NCI-H187 (cell line): ENCODE measurements at places on chromosomes 7 and 10.

GRCh38 chr7:3206771-3207191 is 94.3 kb upstream of the SDK1 start:
- no peak for DNase-seq

DNA sequence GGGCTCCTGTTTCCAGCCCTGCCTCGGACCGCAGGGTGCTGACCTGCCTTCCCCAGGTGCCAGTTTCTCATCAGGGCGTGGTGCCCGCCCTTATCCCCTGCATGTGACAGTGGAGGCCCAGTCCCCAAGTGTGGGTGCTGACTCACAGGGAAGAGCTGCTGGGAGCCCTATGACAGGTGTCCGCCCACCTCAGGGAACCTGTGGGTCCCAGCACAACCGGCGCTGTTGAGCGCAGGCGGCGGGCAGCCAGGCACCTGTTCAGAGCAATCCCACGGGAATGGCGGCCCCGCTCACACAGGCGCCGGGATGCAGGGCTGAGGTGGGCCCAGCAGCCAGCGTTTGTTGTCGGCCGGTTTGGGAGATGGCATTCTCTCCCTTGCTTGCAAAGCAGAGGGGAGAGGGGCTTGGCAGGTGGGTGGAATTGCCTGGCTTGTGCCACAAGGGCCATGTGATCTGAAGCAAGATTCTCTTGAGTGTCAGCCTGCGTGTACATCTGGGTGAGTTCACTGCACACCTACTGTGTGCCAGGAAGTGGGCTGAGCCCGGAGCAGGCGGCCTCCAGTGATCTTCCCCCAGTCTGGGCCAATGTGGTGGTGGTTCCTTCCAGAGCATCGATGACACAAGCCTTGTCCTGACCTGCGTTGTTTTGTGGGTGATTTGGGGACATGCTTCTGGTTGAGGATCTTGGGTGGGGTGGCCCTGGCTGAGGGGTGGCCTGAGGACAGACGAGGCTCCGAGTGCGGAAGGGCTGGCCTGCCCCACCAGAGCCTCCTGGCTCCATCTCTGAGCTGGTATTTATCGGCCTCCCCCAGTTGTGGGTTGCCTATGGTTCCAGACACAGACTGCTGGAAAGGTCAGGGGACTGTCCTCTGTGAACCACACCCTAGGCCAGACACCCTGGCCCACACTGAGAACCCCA is 2.4 kb downstream of the PWWP2B start:
- DNase-seq: no peak

GRCh38 chr10:132443605-132443982 is 46.6 kb downstream of the PWWP2B start:
- no peak for DNase-seq

DNA sequence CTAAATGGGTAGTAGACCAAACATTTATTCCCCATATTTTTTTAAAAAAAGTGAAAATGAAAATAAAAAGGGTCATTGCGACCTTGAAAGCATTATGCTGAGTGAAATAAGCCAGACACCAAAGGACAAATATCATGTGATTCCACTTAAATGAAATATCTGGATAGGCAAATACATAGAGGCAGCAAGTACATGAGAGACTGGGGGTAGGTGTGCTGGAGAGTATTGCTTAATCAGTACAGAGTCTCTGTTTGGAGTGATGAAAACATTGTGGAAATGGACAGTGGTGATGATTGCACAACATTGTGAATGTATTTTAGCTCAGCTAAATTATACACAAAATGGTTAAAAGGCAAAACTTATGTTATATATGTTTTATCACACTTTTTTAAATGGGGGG is 169.4 kb downstream of the AKR1D1 start:
- DNase-seq: no peak

DNA sequence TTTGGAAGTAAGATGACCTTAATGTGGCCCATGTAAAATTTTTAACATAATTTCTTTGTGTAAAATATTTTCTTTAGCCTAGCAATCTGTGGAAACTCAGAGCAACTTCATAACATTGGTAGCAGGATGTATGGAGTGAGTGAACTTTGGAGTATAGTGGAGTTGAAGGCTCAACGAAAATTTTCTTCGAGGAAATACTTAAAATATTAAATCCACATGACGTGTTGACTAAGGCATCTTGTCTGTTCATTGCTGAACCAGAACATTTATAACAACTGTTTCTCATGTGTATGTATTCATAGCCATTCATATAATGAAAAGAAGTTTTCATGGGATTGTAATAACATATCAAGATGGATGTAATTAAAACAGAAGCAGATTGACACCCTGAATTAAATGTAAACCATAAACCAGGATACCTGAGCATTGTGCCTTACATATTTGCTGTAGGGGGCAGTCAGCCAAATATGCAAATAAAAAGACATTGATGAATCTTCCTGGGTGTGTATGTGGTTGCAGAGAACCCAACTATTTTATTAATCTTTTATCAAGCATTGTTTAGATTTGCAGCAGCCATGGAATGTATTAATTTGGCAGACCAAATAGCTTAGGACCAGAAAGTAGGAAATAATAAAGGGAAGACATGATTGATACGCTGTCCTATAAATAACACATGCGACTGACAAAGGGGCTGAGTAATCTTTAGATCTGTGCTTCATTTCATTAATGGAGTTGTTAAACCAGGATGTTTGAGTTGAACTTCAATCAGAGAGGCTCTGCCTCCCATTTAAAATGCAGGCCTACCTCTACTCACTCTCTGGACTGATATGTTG is 11.5 kb downstream of the AUTS2 start:
- DNase-seq: no peak

- no peak for DNase-seq
Measured at GRCh38 chr10:12466704-12467305, 117.5 kb downstream of the CAMK1D start.

DNA sequence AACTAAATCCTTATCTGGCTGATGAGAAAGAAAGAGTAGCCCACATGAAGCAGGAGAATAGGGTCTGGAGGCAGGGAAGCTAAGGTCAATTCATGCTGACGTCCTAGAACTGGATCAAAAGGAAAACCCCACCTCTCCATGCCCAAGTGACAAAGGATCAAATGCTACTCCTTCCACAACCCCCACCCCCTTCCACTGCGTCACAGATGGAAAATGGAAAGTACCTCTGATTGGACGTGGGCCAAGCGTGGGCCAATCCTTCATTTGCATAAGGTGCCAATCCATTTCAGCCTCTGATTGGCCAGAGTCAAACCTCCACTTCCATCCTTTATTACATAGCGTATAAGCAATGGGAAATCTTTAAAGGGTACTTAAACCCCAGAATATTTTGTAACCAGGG is 431.3 kb upstream of the ETV1 start:
- DNase-seq: no peak

DNA sequence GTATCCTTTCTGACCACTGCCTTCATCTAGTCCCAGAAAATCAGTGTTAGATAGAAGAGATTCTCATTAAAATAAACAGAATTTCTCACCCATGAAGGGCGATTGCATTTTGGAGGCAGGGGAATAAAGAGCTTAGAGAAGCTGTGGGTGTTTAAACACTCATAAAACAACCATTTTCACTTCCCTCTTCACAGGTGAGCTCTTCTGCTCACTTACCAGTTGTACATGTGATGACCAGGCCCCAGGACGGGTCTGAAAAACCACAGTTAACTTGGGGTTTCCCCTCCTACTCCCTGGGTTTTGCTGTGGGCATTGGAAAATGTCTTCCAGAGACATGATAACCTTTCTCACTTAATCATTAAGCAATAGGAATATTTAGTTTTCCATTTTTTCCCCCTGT is 411.6 kb upstream of the DPP6 start:
- DNase-seq: no peak

GRCh38 chr10:95196046-95196445 is 2.0 kb downstream of the ACSM6 start:
- DNase-seq: no peak

- peak; percentile 56 for DNase-seq
Measured at GRCh38 chr7:26657686-26658388, 206.6 kb downstream of the SKAP2 start.

DNA sequence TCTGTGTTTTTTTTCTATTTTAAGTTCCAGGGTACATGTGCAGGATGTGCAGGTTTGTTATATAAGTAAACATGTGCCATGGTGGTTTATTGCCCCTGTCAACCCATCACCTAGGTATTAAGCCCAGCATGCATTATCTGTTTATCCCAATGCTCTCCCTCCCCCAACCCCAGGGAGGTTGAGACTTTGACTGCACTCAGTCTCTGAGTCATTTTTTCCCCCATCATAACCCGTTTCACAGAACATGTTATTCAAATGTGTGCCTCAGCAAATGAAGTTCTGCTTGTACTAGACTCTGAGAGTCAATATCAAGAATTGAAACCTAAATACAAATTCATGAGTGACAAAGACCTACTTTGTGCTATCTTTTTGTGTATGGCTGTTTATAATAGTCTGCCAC is 70.0 kb upstream of the CYP26C1 start:
- no peak for DNase-seq

- DNase-seq: no peak
Measured at GRCh38 chr10:620417-620816, 69.1 kb downstream of the DIP2C start.

DNA sequence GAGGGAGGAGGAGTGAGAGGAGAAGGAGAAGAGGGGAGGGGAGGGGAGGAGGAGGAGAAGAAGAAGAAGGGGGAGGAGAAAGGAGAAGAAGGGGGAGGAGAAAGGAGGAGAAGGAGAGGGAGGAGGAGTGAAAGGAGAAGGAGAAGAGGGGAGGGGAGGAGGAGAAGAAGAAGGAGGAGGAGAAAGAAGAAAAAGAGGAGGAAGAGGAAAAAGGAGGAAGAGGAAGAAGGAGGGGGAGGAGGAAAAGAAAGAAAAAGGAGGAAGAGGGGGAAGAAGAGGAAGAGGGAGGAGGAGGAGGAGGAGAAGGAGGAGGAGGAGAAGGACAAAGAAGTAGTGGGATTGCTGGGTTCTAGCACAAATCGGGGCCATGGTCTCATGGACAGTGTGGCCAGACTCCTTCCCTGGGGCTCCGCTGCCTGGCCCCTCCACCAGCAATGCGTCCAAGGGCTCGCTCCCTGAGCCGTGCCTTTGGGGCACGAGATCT is 4.2 kb upstream of the MAFK start:
- DNase-seq: no peak

DNA sequence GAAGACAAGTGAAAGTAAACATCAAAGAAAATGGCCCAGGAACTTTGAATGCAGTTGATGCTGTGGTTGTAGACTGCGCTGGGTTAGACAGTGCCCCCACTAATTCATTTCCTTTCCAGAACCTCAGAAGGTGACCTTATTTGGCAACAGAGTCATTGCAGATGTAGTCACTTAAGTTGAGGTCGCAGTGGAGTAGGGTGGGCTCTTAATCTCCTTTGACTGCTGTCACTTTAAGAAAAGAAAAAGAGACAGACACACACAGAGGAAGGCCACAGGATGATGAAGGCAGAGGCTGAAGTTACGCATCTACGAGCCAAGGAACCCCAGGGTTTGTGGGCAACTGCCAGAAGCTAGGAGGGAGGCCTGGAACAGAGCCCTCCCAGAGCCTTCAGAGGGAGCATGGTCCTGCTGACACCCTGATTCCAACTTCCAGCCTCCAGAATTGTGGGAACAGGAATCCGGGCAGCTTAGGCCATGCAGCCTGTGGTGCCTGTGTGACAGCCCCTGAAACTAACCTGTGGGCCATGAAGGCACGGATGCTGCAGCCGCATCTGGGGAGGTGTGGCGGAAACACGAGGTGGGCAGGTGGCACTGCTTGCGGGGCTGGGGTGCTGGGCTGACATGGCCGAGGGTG is 107.6 kb downstream of the PRKAG2 start:
- DNase-seq: no peak

GRCh38 chr7:139038691-139039090 is 2.8 kb upstream of the ZC3HAV1L start:
- no peak for DNase-seq

GRCh38 chr7:2873146-2873545 is 29.0 kb upstream of the GNA12 start:
- peak; percentile 68 for DNase-seq

DNA sequence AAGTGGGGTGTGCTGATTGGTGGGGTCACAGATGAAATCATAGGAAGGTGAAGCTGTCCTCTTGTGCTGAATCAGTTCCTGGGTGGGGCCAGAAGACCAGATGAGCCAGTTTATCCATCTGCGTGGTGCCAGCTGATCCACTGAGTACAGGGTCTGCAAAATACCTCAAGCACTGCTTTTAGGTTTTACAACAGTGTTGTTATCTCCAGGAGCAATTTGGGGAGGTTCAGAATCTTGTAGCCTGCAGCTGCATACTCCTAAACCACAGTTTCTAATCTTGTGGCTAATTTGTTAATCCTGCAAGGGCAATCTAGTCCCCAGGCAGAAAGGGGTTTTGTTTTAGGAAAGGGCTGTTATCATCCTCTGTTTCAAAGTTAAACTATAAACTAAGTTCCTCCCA is 17.0 kb upstream of the IFRD1 start:
- no peak for DNase-seq

DNA sequence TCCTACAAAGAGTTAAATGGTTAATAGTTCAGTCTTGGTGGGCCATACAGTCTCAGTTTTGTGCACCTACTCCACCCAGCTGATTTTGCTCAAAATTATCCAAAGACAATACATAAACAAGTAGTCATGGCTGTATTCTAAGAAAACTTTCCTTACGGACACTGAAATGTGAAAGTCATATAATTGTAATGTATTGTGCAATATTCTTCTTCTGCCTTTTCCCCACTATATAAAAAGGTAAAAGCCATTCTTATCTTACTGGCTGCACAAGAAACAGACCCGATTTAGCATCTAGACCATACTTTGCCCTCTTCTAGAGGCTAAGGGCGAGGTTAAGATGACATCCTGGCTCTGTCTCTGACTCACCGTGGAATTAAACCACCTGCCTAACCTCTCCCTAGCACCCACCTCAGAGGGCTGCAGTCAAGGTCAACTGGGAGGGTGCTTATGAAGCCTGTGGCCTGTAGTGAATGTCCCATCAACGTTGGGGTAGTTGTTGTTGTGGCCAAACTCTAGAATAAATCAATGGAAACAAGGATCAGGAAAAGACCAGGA is 63.8 kb upstream of the DOCK1 start:
- no peak for DNase-seq

- DNase-seq: no peak
Measured at GRCh38 chr10:35875016-35875676, 233.1 kb upstream of the FZD8 start.

DNA sequence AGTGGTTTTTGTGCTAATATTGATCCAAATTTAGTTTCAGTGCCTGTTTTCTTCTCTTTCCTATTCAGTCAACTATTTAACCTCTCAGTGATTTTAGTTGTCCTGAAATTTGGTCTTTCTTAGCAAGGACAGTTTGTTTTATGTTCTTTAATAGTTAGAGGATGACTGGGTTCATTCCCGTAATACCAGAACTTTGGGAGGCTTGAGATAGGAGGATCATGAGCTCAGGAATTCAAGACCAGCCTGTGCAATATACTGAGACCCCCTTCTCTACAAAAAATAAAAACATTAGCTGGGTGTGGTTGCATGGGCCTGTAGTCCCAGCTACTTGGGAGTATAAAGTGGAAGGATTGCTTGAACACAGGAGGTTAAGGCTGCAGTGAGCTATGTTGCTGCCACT is 148.3 kb downstream of the EXOC4 start:
- DNase-seq: no peak

DNA sequence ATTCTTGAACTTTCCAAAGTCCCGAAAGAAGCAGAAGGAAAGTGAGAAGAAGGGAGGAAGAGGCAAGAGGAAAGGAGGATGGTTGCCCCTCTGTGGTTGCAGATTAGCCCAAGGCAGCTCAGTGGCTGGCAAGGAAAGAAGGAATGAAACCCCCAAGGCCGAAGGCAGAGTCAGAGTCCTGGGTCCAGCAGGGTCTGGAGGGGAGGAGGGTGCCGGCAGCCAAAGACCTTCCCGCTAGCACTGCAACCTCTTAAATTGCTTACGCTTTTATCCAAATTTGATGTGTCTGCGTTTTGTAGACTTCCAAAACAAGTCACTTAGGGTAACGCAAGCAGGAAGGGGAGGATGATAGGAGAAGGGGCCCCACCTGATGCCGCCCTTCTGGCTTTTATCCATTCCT is 7.4 kb upstream of the PFKP start:
- DNase-seq: no peak
